Stimulated activated CD4-positive, alpha-beta T cell treated with anti-CD3 and anti-CD28 coated beads, Interleukin-1b, Interleukin-23, amount 100 ng/mL, for 48 hours (primary cell): ENCODE measurements at places on chromosomes 6 and 20.

DNA sequence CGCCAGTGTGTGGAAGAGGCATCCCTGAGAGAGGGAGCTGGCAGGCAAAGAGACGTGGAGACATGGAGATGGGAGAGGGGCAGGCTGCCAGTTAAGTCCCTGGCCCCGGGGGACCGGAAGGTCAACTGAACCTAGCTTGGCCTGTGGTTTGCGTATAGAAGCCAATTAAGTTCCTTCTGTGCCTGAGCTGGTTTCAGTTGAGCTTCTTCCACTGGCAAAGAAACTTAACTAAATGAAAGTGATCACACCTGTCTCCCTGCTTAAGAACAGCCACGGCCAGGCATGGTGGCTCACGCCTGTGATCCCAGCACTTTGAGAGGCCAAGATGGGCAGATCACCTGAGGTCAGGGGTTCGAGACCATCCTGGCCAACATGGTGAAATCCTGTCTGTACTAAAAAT is 26.7 kb upstream of the NNAT start:
- no peak for DNase-seq

- DNase-seq, result no peak
Measured at GRCh38 chr20:47125758-47126591, 230.5 kb downstream of the ZMYND8 start.

DNA sequence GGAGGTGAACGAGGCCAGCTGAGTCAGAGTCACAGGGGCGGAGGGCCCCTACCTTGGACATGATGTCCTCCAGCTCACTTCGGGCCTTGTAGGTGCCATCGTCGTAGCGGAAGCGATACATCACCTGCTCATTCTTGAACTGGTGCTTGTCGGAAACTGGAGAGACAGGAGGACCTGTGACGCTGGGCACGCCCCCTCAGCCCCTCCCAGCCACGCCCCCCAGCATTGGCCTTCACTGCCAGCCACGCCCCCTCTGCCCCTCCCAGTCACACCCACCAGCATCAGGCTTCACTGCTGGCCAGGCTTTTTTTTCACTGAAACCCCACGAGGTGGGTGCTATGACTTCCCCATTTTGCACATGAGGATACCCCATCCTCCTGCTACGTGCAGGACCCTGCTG is 148.2 kb downstream of the PREX1 start:
- DNase-seq, result no peak

DNA sequence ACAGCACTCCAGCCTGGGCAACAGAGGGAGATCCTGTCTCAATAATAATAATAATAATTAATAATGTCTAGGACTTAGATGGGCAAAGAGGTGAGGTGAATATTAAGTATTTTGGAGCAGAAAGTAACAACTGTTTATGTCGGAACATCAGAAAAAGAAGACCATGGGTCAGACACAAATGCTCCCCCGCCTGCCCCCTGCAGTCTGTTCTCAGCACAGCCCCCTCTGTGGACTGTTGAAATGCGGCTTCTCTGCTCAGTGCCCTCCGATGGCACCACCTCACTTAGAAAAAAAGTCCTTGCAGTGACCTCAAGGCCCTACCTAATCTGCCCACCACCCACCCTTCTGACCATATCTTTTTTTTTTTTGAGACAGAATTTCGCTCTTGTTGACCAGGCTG is 5.2 kb upstream of the ETV7 start:
- no peak for DNase-seq

DNA sequence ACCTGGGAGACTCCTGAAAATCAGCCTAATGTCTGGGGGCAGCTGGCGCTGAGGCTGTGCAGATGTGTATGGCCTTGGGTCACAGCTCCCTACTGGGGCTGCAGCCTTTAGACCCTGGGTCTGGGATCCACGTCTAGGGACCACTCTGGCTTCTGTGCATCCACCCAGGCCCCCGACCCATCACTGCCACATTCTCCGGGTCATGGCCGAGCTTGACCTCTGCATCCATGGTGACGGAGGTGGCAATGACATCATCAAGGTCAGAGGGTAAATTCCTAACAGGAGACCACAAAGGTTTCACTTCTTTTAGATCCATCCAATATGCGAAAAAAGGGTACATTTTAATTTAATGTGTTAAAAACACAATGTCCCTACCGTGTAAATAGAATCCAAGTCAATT is 14.5 kb upstream of the PCMTD2 start:
- no peak for DNase-seq

DNA sequence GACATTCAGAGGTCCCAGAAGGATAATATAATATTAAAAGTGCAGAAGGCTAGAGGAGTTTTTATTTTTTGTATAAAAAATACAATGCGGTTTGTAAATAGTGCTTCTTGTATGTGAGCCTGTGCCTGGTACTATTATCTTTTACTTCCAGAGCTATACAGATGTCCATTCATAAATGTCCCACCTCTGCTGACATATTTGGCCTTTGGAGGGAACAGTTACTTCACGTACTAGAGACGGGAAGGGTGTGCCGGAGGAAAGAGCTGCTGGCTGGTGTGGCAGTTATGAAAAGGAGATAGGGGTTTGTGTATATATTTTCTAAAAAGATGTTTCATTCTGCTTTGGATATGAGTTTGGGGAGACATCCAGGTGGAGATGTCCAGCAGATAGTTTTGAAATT is 8.8 kb downstream of the CD109 start:
- no peak for DNase-seq

GRCh38 chr6:125950293-125950692 is 6.3 kb upstream of the HINT3 start:
- DNase-seq, result peak; percentile 32

DNA sequence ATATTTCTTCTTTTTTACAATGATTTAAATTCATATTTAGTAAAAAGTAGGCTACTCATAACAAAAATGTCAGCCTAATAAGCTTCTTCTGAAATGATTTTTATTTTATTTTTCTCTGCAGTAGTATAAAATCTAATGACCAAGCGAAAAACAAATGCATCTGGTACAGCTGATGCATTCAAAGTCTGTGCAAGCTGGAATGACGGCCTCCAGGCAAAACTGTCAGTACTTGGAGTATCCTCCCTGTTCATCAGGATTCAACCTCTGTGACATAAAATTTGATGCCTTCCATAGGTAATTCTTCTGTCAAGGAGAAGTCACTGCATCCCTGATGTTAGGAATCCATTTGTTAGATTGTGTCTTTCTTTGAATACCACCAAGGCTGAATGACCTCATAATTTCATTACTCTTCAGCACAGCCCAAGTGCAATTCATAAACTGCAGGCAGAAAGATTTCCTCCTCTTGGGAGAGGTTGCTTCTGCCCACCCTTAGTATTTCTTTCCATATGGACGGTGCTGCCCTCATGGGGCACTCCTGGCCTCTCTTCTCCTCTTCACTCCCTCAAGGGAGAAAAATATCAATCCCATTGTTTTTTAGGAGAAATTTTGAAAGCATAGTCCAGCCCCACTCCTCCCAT is 146.4 kb upstream of the STXBP5 start:
- no peak for DNase-seq

DNA sequence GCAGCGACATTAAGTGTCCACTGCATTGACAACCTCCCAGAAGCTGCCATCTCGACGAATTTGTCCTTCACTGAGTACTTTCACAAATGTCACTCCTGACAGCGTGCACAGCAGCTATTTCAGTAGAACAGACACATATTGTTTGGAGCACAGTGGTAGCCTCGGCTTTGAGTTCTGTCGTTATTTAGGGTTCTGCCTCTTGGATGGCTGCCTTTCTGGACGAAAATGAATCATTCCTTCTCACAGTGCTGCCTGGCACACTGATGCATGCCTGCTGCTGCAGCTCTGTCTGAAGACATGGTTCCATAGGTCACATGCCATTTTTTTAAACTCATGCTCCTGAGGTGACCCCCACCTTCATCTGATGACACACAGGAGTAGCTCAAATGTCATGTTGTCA is 477.0 kb downstream of the C6orf118 start:
- no peak for DNase-seq

- peak; percentile 44 for DNase-seq
Measured at GRCh38 chr6:166244353-166245045, 63.7 kb downstream of the PRR18 start.

- no peak for DNase-seq
Measured at GRCh38 chr6:65545920-65546319, 161.1 kb downstream of the EYS start.

DNA sequence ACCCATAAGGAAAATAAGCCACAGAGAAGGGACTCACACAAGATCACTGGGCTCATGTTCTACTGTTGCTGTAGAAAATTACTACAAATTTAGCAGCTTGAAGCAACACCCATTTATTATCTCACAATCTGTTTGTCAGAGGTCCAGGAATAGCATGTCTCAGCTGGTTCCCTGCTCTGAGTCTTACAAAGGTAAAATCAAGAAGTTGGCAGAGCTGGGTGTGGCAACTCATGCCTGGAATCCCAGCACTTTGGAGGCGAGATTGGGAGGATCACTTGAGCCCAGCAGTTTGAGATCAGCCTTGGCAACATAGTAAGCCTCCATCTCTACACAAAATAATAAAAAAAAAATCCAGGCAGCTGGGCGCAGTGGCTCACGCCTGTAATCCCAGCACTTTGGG is 28.5 kb upstream of the ZNF831 start:
- DNase-seq, result no peak

DNA sequence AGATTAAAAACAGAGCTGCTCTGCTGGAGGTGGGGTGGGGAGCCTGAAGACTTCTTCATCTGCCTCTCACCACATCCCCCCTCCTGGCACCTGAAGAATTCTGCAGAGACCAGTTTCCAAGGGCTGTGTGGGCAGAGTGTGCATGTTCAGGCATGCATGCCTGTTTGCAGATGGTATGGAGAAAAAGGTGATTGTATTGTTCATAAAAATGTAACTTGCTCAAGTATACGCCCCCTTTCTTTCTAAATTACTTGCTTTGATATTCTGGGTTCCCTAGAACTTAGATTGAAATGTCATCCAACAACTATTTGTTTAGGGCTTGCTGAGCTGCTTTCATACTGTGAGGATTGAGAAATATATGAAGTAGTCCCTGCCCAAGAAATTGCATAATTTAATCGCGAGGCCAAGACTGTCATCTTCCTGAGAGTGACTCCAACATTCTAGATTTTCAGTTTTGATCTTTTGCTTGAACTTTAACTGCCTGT is 83.6 kb downstream of the LCA5 start:
- DNase-seq, result no peak

DNA sequence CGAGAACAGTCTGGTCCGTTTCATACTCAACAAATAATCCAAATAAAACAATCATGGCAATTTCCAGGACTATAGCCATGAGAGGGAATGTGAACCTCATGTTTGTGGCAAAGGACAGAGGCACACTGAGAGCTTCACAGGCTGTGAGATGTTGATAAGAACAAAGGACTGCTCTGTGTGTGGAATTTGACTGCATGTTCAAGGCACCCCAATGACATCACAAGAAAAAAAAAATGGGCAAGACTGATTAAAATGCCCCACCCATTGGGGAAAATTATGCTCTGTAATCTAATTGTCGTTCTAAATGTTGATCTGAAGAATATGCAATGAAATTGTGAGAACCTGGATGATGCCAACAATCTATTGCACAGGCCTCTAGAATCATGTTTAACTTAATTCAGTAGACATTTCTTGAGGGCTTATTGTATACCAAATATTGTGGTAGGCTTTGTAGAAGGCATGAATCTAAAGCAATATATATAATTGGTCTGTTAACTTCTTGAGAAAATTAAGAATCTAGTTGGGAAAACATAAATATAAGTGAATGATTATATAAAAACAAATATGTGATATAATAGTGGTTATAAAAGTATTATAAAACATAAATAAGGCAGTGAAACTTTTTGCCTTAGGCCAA is at the start of gene RHAG:
Gene RHAG (minus strand): TSS at position 127 of the 637 bp plus-strand sequence. CDS start 27 bp downstream, at position 100.
- no peak for DNase-seq

DNA sequence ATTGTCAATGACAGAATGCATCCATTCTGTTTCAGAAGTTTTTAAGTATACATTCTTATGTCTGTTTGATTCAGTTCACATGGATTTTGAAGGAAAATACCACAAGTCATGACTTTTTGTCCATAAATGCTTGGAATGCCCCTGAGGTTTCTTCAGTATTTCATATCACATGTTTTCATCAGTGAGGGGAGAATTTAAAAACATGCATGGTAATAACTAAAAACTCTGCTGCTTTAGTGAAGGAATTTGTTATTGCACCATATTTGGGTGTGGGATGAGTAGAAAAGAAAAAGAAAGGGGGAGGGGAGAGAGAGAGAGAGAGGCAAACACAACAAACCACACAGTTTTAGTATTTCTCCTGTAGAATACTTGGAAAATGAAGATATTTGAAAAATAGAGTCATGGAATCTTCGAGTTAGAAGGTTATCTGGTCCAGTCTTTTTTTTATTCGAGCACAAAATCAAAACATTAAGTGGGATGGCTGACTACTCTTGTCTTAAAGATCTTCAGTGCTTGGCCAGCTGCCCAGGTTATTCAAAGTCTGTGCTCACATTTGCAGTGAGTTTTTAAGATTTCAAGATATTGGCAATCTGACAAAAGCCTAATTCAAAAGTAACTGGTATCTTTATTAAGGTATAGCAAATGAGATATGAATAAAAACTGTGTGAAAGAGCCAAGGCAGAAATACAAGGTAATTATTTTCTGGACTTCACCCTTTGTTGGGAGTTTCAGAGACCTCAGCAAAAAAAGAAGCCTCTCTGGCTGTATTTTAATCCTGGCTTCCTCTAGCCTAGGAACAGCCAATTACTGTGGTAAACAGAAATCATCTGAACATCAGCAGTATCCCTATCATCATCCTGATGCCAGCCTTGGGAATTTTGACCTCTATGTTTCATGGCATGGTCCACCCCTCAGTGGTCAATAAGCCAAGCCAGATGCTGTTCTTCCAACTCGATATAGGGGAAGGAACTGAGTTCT is 687.9 kb upstream of the CITED2 start:
- no peak for DNase-seq

GRCh38 chr6:38337819-38338465 is 301.8 kb downstream of the BTBD9 start:
- no peak for DNase-seq

DNA sequence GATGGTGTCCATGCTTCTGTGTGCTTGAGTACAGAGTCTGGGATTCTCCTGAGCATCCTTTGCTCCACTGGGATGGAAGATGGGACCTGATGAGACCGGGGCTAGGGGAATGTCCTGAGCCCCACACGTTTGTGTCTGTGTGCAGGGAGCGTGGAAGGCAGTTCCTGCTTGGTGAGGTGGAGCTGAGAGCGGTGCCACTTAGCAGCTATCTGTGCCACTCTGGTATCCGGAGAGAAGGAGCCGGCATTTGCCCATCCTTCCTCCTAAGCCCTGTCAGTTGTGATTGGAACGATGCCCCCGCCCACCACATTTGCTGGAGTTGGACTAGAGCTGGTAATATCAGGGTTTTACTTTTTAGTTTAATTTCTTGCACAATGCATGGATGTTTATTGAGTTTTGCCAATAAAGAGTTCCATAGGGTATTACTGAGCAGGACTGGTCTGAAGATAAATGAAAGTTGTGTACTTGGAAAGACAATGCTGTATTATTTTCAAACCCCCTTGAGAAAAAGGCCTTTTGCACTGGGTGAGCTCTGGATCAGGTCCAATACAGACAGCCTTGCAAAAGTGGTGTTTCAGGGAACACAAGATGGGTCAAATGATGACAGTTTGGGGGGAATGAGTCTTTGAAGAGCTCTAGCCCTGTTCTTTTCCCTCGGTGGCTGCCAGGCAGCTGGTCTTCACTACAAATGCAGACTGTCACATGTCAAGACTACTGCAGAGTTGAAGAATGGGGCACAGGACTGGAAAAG is 130.8 kb downstream of the SYCP2 start:
- DNase-seq, result no peak

- no peak for DNase-seq
Measured at GRCh38 chr20:14838663-14839628, 501.5 kb upstream of the FLRT3 start.

GRCh38 chr6:19515939-19516338 is 321.2 kb upstream of the ID4 start:
- no peak for DNase-seq

- DNase-seq, result no peak
Measured at GRCh38 chr6:52543729-52544601, 32.9 kb downstream of the TRAM2 start.
